ENCODE measurements at places on chromosomes 11 and 22.

GRCh38 chr11:72584939-72585597, 89.2 kb downstream of the PDE2A start:
- H3K27ac ChIP-seq = no peak overlapping the region
- H3K27me3 ChIP-seq = peaks cover 95% of the 10 kb centered on the region
- H3K4me1 ChIP-seq = peaks cover 11% of the 10 kb centered on the region
- H3K36me3 ChIP-seq = no peaks in the 10 kb centered on the region
- H3K4me3 ChIP-seq = no peak overlapping the region
- DNase-seq = no peak

GRCh38 chr11:111735262-111736116, 30.7 kb downstream of the PPP2R1B start:
- H3K27me3 ChIP-seq = no peaks in the 10 kb centered on the region
- H3K4me3 ChIP-seq = peak overlapping the region; percentile 14
- H3K4me1 ChIP-seq = peaks cover 34% of the 10 kb centered on the region
- peaks cover 7% of the 10 kb centered on the region for H3K36me3 ChIP-seq
- H3K27ac ChIP-seq = peak overlapping the region; percentile 93
- DNase-seq = no peak

DNA sequence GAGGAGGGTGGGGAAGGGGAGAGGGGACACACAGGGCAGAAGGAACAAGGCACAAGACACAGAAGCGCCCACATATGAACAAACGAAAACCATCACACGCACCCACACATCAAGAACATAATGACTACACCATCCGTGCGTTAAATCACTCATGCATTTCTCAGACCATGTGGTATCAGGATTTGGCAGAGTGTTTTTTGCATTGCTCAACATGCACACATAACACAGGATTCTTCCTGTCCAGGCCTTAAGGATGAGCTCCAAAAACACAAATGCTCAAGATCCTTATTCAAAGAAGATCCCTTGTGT, 309.5 kb downstream of the CADM1 start:
- peaks cover 38% of the 10 kb centered on the region for H3K4me1 ChIP-seq
- DNase-seq = no peak
- H3K36me3 ChIP-seq = no peaks in the 10 kb centered on the region
- H3K4me3 ChIP-seq = no peak overlapping the region
- no peaks in the 10 kb centered on the region for H3K27me3 ChIP-seq
- no peak overlapping the region for H3K27ac ChIP-seq

DNA sequence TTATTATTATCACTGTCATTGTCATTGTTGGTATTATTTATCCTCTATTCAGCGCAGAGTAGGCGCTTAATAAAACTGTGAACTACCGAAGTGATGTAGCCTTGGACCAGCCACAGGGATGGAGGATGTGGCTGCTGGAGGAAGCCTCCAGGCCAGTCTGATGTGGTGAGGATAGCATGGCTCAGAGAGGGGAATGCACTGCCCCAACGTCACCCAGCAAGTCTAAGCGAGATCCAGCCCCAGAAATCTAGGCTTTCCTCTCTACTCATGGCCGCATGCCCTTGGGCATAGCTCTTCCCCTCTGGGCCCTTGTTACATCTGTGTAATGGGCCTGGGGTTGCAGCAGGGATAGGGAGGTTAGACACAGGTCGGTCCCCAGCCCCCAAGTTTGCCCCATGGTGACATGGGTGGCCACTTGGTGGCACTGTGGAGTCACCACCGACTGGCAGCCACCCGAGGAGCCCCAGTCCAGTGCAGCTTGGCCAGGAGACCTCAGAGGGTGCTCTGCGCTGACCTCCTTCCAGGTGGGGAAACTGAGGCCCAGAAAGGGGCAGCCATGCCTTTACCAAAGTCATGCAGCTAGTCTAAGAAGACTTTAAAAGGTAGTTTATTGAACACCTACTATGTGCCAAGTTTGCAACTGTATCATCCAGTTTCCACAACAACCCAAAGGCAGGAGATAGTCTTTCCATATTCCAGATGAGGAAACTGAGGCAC, 395.7 kb downstream of the MN1 start:
- no peaks in the 10 kb centered on the region for H3K36me3 ChIP-seq
- peaks cover 4% of the 10 kb centered on the region for H3K27me3 ChIP-seq
- H3K4me1 ChIP-seq = peaks cover 5% of the 10 kb centered on the region
- H3K4me3 ChIP-seq = no peak overlapping the region
- peak; percentile 56 for DNase-seq
- H3K27ac ChIP-seq = no peak overlapping the region

DNA sequence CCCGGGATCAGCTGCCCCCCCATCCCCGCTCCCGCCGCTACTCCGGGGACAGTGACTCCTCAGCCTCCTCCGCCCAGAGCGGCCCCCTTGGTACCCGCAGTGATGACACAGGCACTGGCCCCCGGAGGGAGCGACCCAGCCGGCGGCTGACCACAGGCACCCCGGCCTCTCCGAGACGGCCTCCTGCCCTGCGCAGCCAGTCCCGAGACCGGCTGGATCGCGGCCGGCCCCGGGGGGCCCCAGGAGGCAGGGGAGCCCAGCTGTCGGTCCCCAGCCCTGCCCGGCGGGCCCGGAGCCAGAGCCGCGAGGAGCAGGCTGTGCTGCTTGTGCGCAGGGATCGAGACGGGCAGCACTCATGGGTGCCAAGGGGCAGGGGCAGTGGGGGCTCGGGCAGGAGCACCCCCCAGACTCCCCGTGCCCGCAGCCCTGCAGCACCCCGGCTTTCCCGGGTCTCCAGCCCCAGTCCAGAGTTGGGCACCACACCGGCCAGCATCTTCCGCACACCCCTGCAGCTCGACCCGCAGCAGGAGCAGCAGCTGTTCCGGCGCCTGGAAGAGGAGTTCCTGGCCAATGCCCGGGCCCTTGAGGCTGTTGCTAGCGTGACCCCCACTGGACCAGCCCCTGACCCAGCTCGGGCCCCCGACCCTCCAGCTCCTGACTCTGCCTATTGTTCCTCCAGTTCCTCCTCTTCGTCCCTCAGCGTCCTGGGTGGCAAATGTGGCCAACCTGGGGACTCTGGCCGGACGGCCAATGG, 3.9 kb downstream of the RASL10A start:
- H3K4me1 ChIP-seq = peaks cover 19% of the 10 kb centered on the region
- no peak overlapping the region for H3K4me3 ChIP-seq
- peak overlapping the region; percentile 43 for H3K27ac ChIP-seq
- peaks cover 37% of the 10 kb centered on the region for H3K27me3 ChIP-seq
- DNase-seq = no peak

DNA sequence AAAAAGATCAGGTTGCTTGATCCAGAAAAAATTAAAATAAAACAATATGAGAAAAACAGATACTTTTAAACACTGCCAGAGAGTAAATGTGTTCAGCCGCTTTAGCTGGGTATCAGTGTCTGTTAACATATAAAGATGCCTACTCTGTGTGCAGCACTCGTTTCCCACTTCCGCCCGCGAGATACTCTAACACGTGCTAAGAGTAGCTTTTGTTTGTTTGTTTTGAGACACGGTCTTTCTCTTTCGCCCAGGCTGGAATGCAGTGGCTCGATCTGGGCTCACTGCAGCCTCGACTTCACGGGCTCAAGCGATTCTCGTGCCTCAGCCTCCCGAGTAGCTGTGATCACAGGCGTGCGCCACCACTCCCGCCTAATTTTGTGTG, 531 bp upstream of the MEN1 start:
- peak overlapping the region; percentile 95 for H3K4me3 ChIP-seq
- peak overlapping the region; percentile 95 for H3K27ac ChIP-seq
- DNase-seq = no peak
- no peaks in the 10 kb centered on the region for H3K27me3 ChIP-seq
- H3K36me3 ChIP-seq = peaks cover 9% of the 10 kb centered on the region
- H3K4me1 ChIP-seq = peaks cover 10% of the 10 kb centered on the region

GRCh38 chr22:39574779-39575551, 4.4 kb downstream of the CACNA1I start:
- H3K36me3 ChIP-seq = no peaks in the 10 kb centered on the region
- no peak overlapping the region for H3K4me3 ChIP-seq
- H3K27ac ChIP-seq = no peak overlapping the region
- DNase-seq = no peak
- peaks cover 15% of the 10 kb centered on the region for H3K27me3 ChIP-seq
- H3K4me1 ChIP-seq = peaks cover 4% of the 10 kb centered on the region

- no peak overlapping the region for H3K4me3 ChIP-seq
- peaks cover 19% of the 10 kb centered on the region for H3K36me3 ChIP-seq
- DNase-seq = no peak
Observed at GRCh38 chr22:38167988-38168407, 13.6 kb downstream of the PLA2G6 start.

GRCh38 chr22:44536411-44536810, 38.4 kb upstream of the RTL6 start:
- peaks cover 81% of the 10 kb centered on the region for H3K27me3 ChIP-seq
- no peak overlapping the region for H3K4me3 ChIP-seq
- H3K36me3 ChIP-seq = no peaks in the 10 kb centered on the region
- DNase-seq = no peak
- H3K4me1 ChIP-seq = no peaks in the 10 kb centered on the region
- no peak overlapping the region for H3K27ac ChIP-seq

DNA sequence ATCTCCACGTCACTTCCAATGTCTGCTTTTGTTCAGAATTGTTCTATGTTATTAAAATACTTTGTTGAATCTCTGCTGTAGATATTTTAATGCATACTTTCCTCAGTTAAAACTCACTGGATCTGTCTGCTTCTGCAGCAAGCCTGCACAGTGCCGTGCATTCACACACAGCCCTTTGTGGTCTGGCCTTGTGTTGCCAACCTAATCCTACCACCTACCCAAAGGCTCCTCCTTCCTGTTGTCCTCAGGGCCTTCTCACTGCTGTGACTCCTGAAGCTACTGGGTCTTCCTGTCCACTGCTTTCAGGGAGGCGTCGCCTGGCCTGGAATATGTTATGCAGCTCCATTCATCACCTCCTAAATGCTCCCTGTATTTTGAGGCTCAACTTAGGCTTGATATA, 67.0 kb downstream of the PPP6R3 start:
- peaks cover 41% of the 10 kb centered on the region for H3K36me3 ChIP-seq
- no peak for DNase-seq
- peak overlapping the region; percentile 22 for H3K27ac ChIP-seq
- H3K27me3 ChIP-seq = no peaks in the 10 kb centered on the region
- no peak overlapping the region for H3K4me3 ChIP-seq

DNA sequence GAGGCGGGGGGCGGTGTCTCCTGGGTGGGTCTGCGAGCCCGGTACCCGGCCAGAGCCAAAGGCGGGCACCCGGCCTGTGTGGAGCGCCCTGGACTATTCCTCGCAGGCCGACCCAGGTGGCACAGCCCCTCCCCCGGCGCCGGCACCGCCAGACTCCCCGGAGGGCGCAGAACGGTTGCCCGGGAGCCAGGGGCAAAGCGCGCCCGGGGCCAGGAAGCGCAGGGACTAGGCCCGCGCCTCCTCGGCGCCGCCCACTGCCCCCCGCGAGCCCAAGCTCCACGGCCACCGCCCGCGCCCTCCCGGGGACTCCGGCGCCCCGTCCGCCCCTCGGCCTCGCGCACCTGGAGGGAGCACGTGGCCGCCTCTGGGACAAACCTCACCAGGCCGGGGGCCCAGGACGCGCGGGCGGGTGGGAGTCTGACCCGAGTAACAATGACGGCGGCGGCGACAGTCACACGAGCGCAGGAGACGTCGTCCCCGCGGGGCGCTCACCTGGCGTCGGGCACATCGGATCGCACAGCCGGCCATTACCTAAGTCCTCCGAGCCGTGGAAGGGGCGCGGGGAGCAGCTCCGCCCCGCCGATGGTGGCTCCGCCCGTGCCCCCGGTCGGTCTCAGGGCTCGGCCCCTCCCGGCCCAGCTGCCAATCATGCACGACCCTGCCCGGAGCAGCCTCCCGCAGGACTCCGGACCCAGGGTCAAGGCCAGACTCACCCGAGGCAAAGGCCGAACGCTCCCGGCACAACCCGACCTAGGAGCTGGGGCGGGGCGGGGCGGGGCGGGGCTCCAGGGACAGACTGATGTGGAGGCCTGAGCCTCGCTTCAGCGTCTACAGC, 7.4 kb downstream of the PLXNB2 start:
- no peak overlapping the region for H3K4me3 ChIP-seq
- no peak overlapping the region for H3K27ac ChIP-seq
- H3K27me3 ChIP-seq = no peaks in the 10 kb centered on the region
- H3K4me1 ChIP-seq = peaks cover 63% of the 10 kb centered on the region
- no peaks in the 10 kb centered on the region for H3K36me3 ChIP-seq

GRCh38 chr11:30635401-30635989, 49.3 kb upstream of the MPPED2 start:
- no peak for DNase-seq
- H3K4me3 ChIP-seq = peak overlapping the region; percentile 49
- H3K36me3 ChIP-seq = no peaks in the 10 kb centered on the region
- H3K4me1 ChIP-seq = peaks cover 50% of the 10 kb centered on the region
- no peaks in the 10 kb centered on the region for H3K27me3 ChIP-seq
- peak overlapping the region; percentile 90 for H3K27ac ChIP-seq

DNA sequence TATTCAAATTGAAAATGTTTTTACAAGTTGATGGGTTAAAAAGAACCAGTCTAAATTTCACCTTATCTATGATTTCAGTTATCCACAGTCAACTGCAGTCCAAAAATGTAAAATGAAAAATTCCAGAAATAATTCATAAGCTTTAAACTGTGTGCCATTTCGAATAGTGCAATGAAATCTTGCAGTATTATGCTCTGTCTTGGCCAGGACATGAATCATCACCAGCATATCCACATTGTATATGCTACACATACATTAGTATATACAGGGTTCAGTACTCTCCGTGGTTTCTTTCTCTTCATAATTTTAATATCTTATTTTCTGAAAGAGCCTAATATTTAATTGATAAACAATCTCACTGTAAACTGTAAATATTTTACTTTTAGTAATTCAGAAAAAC, 45.9 kb downstream of the ARHGAP32 start:
- H3K4me1 ChIP-seq = peaks cover 28% of the 10 kb centered on the region
- no peak overlapping the region for H3K27ac ChIP-seq
- H3K27me3 ChIP-seq = no peaks in the 10 kb centered on the region
- H3K4me3 ChIP-seq = no peak overlapping the region
- peaks cover 18% of the 10 kb centered on the region for H3K36me3 ChIP-seq

GRCh38 chr22:29388759-29389090, 355 bp upstream of the AP1B1 start:
- peaks cover 12% of the 10 kb centered on the region for H3K4me1 ChIP-seq
- H3K36me3 ChIP-seq = no peaks in the 10 kb centered on the region
- H3K27ac ChIP-seq = peak overlapping the region; percentile 85
- DNase-seq = no peak
- H3K4me3 ChIP-seq = peak overlapping the region; percentile 84

DNA sequence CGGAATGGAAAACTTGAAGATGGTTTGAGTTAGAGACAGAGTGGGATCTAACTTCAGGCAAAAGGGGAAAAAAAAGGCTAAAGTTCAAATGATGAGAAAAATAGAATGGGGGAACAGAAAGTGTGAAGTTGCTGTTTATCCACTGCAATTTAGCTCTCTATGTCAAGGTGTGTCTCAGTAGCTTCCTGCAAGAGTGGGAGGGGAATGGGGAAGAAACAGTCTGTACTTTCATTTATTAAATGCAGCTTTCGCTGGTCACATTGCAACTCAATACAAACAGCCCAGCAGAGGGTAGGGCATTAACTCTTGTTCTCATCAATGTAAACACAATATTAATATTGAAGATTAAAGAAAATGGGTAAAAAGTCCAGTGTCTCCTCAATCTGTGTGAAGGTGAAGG, 214.7 kb upstream of the SYN3 start:
- H3K36me3 ChIP-seq = peaks cover 5% of the 10 kb centered on the region
- H3K4me3 ChIP-seq = no peak overlapping the region
- H3K4me1 ChIP-seq = no peaks in the 10 kb centered on the region
- no peak for DNase-seq
- H3K27me3 ChIP-seq = no peaks in the 10 kb centered on the region

GRCh38 chr11:113161711-113162591, 152.4 kb upstream of the TTC12 start:
- H3K4me3 ChIP-seq = no peak overlapping the region
- DNase-seq = no peak
- H3K27me3 ChIP-seq = no peaks in the 10 kb centered on the region

Data from mesothelial cell of epicardium (in vitro differentiated cells).